Iris pigment epithelial cell (primary cell): ENCODE measurements at places on chromosomes 3 and 15.

- DNase-seq: peak; percentile 31
Measured at GRCh38 chr15:52020221-52021085, 1.4 kb downstream of the MAPK6 start.

DNA sequence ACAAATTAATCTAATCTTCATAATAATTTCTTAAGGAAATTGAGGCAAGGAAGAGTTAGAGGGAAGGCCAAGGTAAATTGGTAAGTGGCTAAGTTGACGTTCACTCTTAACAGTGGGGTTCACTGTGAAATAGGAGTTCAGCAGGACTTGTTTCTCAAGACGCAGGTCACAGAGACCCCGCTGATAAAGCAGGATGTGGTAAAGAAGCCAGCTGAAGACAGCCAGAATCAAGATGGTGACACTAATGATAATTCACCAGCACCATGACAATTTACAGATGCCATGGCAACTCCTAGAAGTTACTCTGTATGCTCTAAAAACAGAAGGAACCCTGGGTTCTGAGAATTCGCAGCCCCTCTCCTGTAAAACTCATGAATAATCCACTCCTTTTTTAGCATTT is 100.1 kb upstream of the CTDSPL start:
- DNase-seq: no peak

- peak; percentile 65 for DNase-seq
Measured at GRCh38 chr3:15726043-15726442, 71.7 kb downstream of the ANKRD28 start.

DNA sequence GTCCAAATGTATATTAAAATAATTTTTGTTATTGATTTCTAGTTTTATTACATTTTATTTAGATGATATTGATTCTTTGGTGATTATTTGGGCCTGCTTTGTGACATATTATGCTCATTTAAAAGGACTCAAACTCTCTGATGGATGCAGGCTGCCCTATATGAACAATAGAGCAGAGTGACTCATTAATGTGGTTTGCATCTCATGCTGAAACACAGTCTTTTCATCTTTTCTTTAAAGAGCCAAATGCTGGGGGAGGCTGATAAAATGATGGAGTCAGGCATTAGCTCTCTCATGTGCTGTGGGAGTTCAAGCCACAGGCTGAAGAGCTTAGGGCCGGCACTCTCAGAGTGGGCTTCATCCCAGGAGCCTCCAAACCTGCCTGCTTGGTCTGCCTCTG is 7.2 kb downstream of the PLA1A start:
- peak; percentile 52 for DNase-seq

GRCh38 chr3:82581350-82581749 is 819.9 kb upstream of the GBE1 start:
- no peak for DNase-seq

DNA sequence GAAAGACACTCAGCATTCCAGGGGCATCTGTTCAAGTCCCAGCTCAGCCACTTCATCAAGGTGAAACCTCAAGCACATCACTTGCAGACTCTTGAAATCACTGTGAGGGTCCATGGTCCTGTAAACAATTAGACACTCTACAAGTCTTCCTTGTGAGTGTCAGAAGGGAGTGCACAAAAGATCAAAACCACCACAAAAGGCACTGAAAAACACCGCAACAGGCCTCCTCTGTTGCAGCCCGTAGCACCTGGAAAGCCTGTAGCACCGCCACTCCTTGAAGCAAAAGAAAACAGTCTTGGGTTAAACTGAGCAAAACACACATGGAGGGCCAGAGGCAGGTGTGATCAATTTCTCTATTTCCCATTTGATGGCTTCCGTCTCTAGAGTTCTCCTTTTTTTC is 63.8 kb upstream of the SNRK start:
- DNase-seq: no peak

DNA sequence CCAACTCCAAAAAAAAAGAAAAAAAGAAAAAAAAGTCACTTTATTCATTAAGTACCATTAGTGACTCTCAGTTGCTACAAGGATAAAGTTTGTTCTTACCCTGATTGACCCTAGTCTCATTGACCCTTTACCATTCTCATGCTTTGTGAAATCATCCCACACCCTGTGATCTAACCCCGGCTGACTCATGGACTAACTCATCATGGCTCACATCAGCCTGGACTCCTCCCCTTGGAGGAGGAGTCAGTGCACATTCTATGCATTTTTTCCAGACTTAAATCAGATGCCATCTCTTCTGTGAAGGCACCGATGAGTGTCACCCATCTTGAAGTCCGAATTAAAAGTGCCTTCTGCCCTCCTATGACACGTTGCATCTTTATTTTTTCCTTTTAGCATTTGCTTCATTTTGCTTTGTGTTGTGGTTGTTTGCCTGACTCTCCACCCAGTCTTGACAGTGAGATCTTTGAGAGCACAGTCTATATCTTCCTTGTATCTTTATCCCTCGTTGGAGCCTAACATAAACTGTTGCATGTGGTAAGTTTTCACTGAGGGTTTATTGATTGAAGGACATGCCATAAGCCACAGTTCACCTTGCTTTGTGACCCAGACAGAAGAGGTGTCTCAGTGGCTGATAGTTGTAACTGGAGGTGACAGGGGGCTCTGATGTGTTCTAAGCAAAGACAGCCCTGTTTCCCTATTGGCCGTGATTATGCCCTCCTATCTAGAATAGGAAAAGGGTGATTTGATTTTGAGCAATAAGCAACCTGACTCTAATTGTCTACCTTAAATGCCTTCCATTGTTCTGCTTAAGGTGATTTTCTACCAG is 72.1 kb downstream of the IL1RAP start:
- DNase-seq: peak; percentile 96

GRCh38 chr3:86562090-86562489 is 428.9 kb downstream of the VGLL3 start:
- no peak for DNase-seq

DNA sequence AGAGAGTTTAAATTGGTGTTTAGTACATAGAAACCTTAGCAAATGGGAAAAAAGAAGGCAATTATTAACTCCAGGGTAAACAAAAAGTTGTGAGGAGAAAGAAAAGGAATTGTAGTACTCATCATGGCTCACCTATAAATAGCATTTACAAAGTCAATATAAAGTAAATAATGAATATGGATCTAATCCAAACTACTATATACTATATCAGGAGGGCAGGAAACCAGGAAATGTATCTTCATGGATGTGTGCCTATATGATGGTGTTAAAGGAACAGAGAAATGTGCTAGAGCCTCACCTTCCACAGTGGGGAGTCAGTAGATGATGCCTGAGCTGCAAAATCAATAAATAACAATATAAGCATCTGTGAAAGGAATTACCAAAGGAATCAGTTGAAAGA is 208.9 kb downstream of the FAM43A start:
- no peak for DNase-seq

GRCh38 chr3:195201295-195201694 is 69.7 kb downstream of the XXYLT1 start:
- DNase-seq: no peak

DNA sequence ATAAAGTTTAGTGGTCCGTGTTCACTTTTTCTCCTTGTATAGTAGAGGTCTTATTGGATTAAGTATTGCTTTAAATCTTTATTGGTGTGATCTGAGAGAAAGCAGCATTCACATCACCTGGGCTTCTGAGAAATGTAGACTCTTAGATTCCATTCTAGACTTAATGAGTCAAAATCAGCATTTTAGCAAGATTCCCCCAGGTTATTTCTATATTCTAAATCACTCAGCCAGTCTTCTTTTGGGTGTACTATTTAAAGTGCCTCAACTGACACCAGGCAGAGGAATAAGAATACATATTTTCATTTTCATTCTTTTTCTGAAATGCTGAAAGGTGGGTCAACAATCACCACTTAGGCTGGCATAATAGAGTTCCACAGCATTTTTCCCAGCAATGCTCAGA is 481.7 kb downstream of the TUSC7 start:
- DNase-seq: no peak

GRCh38 chr15:86382341-86382740 is 302.7 kb downstream of the AGBL1 start:
- no peak for DNase-seq

DNA sequence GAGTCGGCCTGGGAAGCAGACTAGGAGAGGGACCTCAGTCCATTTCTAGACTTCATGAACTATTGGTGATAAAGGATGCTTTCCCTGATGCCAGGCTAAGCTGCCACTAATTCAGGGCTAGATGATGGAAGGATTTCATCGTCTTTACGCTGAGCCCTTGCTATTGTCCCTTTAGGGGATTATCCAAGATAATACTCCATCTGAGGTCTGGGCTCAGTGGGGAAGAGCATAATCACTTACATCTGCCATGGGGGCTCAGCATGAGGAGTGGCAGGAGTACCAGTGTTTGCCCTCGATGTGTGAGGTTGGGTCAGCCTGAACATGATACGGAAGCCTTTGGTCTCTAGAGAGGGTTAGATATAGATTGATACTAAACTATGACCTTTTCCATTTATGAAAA is 47.3 kb downstream of the PTPRG start:
- DNase-seq: no peak

DNA sequence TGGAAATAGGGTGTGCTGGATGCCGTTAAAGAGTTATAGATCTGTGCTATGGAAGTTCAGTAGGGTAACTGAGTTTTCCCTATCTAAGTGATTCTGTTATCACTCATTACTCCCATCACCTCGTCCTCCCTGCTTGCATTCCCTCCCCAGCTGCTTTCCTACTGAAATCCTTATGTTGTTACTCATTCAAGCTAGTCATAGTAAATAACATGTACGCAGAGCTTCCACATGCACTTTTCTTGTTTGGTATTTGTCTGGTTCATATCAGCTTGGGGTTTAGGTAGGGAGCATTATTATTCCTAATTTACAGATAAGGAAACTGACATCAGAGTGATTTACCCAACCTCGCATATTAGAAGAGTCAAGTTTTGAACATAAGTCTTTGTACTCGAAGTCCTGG is 135.1 kb downstream of the HCN4 start:
- DNase-seq: peak; percentile 7

- no peak for DNase-seq
Measured at GRCh38 chr15:42088801-42089640, 5.3 kb downstream of the PLA2G4D start.

DNA sequence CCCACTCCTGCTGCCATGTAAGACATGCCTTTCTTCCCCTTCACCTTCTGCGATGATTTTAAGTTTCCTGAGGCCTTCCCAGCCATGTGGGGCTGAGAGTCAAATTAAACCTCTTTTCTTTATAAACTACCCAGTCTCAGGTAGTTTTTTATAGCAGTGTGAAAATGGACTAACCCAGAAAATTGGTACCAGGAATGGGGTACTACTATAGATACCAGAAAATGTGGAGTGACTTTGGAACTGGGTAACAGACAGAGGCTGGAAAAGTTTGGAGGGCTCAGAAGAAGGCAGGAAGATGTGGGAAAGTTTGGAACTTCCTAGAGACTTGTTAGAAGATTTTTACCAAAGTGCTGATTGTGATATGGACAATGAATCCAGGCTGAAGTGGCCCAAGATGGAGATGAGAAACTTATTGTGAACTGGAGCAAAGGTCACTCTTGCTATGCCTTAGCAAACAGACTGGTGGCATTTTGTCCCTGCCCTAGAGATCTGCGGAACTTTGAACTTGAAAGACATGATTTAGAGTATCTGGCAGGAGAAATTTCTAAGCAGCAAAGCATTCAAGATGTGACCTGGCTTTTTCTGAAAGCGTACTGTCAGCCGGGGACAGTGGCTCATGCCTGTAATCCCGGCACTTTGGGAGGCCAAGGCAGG is 52.7 kb downstream of the TMCC1 start:
- no peak for DNase-seq

DNA sequence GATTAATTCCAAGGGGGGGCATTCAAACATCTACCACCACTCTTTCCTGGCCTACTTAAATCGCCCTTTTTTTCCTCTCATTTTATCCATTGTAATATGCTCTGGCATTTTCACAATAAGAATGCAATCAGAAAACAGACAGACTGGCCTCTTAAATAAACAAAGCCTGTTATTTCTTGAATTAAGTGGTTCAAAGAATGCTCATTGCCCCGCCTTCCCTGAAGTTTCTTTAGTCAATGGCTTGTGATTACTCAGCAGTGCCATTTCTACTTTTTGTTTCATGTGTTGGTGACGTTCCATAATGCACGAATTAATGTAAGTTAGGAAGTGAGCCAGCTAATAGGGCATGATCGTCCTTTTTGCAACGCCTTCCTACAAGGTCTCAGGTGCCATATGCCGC is 68.0 kb downstream of the FBN1 start:
- DNase-seq: peak; percentile 71

GRCh38 chr3:192317564-192317963 is 409.8 kb downstream of the FGF12 start:
- DNase-seq: no peak

GRCh38 chr3:182869059-182869458 is 75.8 kb downstream of the ATP11B start:
- DNase-seq: no peak

DNA sequence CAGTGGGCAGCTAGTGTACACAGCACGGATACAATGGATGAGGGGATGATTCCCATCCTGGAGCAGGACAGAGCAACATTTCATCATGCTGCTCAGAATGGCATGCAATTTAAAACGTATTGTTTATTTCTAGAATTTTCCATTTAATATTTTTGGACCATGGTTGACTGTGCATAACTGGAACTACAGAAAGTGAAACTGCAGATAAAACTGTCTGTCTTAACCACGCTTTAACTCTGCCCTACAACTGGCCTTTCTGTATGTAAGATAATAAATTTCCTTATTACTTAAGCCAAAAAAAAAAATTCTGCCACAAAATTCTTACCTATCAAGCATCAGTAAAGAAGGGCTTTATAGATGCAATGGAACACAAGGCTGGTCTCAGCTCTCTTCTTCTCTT is 33.4 kb downstream of the AP3S2 start:
- peak; percentile 29 for DNase-seq

DNA sequence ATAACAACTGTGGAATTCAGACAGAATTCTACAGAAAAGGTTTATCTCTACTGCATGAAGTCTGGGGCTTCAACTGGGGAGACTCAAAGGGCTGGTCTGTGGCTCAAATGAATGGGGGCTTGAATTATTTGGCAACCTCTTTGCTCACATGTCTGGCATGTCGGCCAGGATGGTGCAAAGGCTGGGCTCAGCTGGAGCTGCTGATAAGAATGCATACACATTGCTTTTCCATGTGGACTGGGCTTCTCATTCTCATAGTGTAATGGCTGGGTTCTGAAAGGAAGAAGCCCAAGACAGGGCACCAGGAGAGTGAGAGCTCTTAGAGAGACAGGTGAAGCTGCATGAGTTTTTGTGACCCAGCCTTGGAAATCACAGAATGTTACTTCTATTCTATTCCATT is 194.3 kb upstream of the SGO1 start:
- no peak for DNase-seq

GRCh38 chr15:38046257-38047051 is 112.0 kb downstream of the TMCO5A start:
- no peak for DNase-seq
